Smooth muscle cell of the coronary artery (primary cell): ENCODE measurements at places on chromosomes 1 and 21. TPM values are rescaled to one million over a fixed set of nuclear protein-coding genes. Genes with fewer than 3 reads are reported as not detected.

The MMP23B gene
- 2.1 and 4.7 TPM in 2 replicates for total RNA-seq

The PTGER3 gene
- 0.45 and 6.7 TPM in 2 replicates for total RNA-seq

The C1orf115 gene
- 0.82 and 1.2 TPM in 2 replicates for total RNA-seq

The FAM151A gene
- not detected in 2 replicates for total RNA-seq

The CNR2 gene
- total RNA-seq = not detected in 2 replicates

The WNT4 gene
- total RNA-seq = under 0.01 and 0.23 TPM in 2 replicates

The SLC45A1 gene
- total RNA-seq = 0.30 and 2.1 TPM in 2 replicates

The SPATA21 gene
- not detected in 2 replicates for total RNA-seq

The IL20 gene
- total RNA-seq = not detected in 2 replicates
